Hematopoietic multipotent progenitor cell treated with erythropoietin and hydrocortisone succinate and interleukin-3 and kit ligand, for 4 days (in vitro differentiated cells): ENCODE measurements at places on chromosomes 6 and 20.

GRCh38 chr20:10659651-10660601 lies 13.9 kb downstream of the JAG1 start:
- no peak for DNase-seq

- no peak for DNase-seq
Measured at GRCh38 chr6:79842376-79843040, 104.8 kb downstream of the ELOVL4 start.

- DNase-seq: no peak
Measured at GRCh38 chr20:20417876-20418676, 50.2 kb downstream of the INSM1 start.

DNA sequence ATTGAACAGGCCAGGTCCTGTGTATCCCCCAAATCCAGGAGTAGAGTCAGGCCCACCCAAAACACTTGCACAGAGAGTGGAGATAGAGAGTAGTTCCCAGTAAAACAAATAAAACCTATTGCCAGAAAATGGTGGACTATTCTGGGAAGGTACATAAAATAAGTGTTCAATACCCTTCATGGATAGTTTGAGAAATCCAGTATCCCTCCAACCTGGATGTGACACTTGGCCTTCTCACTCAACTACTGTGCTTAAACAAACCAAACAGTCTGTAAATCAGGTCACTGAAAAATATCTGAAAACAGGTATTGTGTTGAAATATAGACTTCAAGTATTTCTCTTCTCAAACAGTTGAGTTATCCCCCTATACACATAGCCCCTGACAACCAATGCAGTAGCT lies 161.6 kb upstream of the COL21A1 start:
- DNase-seq: no peak
